Astrocyte of the cerebellum (primary cell): ENCODE measurements at places on chromosomes 1 and 21.

DNA sequence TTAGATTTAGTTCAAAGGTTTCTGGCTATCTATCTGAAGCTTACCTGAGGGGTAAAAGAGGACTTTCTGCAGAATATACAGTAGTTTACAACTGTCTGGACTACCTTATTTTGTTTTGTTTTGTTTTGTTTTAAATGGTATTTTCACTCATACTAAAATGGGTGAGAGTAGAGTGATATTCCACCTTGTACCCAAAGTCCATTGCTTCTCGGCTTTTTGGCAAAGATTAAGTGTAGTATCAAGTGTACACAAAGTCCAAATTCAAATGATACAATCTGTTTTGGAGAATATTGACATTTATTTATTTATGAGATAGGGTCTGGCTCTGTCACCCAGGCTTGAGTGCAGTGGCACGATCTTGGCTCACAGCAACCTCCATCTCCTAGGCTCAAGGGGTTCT lies 11.7 kb upstream of the SMG7 start:
- no peak for DNase-seq

DNA sequence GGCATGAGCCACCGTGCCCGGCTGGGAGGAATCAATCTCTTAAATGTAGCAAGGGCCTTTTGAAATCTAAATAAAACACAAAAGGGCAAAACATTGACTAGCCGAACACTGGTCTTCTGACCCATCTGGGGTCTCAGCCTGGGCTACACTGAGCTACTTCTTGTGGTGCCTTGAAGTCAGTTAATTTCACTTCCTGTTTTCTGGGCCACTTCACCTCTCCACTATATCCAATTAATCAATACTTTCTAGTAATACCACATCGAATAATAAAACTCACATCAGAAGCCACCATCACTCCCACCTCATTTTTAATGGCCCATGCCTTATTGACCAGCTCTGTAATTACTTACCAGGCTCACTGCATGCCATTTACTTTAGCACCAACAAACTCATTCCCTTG lies 138.0 kb upstream of the SAMSN1 start:
- DNase-seq = no peak

- DNase-seq = no peak
These were observed 32.3 kb downstream of the TBX19 start for GRCh38 chr1:168312718-168313604.

DNA sequence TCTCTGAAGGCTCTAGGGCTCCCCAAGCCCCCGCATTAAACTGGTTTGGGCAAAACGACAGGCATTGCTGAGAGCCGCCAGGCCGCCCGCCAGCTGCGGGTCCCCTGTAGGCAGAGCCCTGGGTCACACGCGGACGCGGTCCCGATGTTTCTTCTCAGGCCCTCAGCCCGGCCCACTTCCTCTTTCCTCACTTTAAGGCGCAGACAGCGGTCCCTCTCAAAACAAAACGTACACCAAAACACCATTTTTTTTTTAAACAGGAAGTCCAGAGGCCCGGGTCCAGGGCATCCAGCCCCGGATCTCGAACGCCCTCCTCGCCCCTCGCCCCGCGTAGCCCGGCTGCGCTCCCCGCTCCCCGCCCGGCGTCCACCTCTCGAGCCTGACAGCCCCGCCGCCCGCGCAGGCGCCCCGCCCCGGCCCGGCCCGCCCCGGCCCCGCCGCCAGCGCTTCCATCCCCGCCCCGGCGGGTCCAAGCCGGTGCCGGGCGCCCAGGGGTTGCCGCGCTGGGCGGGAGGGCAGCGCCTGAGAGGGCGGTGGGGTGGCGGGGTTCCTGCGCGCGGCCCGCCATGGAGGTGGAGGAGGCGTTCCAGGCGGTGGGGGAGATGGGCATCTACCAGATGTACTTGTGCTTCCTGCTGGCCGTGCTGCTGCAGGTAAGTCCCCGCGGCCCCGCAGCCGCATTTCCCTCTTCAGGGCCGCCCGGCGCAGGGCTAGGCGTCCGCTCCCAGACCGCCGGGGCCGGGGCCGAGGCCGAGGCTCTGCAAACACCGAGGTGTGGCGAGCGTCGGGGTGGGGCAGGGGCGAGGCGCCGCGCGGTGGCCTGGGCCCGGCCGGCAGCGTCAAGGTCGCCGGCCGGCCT lies at the start of gene SLC22A15:
TSS of gene SLC22A15 (plus strand) at position 452 of the 859 bp plus-strand sequence. CDS start at position 567, 115 bp downstream.
- no peak for DNase-seq

DNA sequence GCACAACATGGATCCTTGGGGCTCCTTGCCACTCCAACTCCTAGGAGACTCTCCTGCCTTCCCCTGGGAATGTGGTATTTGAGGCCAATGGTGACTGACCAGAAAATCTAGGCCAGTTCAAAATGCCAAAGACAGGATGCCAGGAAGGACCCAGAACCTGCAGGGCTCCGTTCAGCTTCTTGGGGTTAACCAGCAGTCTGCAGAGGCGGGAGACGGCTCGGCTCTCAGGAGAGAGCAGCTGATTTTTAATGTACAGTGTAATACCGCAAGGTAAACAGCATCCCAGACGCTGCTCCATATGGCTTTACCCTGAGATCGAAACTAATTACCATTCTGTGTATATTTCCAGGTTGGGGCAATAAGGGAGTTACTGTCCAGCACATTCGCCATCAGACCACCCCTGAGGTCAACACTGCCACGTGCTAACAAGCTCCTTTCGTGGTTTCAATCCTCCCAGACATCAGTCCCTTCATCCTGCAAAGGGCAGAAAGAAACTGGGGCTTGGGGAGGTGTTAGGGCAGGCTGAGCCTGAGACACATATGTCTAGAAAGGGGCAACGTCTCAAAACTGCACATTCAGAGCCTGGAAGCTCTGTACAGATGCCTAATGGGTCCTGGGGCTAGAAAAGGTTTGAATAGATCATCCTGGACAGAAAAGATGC lies 16.7 kb downstream of the ITPKB start:
- no peak for DNase-seq

GRCh38 chr1:19775831-19776230 lies 23.9 kb downstream of the TMCO4 start:
- no peak for DNase-seq

DNA sequence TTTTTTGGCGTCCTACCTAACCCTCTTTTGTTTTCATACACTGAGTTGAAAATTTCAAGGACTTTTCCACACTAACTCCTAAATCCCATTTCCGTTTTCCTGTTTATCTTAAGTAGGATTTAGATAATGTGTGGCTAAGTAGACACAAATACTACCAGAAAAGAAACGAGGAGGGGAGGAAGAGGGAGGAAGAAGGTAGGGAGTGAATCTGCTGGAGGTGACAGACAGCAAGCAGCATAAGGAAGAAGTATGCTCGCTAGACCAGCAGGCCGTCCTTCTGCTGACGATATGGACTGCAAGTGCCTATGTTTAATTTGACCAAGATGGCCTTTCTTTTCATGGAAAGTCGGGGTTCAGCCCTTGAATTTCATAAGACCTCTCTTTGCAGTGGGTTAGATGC lies 256.9 kb upstream of the RAB4A start:
- DNase-seq = no peak

GRCh38 chr1:235597867-235598553 lies 51.6 kb downstream of the GNG4 start:
- peak; percentile 15 for DNase-seq

GRCh38 chr1:244230470-244230869 lies 179.4 kb downstream of the ZBTB18 start:
- no peak for DNase-seq

GRCh38 chr21:41059871-41060270 lies 108.1 kb upstream of the BACE2 start:
- no peak for DNase-seq
